Hindlimb muscle (tissue), 1 donor: ENCODE measurements at places on chromosomes 1 and 21.
A peak's percentile ranks its signal among the peaks of the same experiment; 100 is the strongest.

GRCh38 chr1:172902200-172902599, 148.5 kb downstream of the TNFSF18 start:
- DNase-seq, result no peak

- DNase-seq, result no peak
These were observed 6.1 kb downstream of the HTR6 start for GRCh38 chr1:19670787-19671186.

DNA sequence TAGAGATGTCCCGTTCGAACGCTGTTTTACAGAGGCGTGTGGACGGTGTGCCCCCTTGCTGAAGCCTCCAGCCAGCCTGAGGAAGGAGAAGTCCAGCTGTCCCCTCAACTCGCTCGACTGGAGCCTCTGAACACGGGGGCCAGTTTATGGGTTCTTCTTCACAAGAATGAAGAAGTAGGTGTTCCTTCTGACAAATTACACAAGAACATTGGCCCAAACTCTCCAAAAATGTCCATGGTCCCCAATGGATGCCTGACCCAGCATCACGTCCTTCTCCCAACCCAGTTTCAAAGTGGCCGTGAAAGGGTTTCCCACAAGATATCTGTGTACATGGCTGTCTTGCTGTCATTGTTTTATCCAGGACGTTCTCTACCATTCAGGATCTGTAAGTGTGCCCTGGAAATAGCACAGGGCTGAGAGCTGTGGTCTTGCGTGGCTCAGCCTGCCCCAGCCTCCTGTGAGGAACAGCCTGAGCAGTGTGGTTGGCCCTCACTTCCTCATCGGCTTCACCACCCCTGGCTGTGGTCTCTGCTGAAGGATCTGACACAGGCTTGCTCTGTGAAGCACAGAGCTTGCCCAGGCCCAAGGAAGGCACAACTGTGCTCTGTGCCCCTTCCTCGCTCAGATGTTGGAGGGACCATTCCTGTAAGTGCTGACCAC, 1.0 kb upstream of the S100B start:
- no peak for DNase-seq

DNA sequence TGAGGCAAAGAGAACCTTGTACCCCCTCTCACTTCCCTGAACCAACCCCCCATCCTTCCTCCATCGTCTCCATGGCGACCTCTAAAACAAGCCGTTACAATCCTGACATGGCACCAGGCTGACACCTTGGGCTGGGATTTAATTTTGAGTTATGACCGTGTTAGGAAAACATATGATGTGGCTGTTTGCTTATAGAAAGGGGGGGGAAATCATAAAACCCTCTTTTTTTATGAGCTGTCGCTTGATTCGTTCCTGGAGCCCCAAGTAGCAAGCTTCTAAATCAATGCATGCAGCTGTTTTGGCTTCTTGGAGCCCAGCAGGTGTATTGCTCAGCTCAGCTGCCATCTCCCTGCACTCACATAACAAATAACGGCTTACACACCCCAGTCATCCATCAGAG, 301.2 kb upstream of the SPAG17 start:
- no peak for DNase-seq

- no peak for DNase-seq
These were observed 58.3 kb upstream of the SDC3 start for GRCh38 chr1:30966690-30967369.

- DNase-seq, result no peak
These were observed 45.3 kb downstream of the TIAM1 start for GRCh38 chr21:31298618-31299269.

DNA sequence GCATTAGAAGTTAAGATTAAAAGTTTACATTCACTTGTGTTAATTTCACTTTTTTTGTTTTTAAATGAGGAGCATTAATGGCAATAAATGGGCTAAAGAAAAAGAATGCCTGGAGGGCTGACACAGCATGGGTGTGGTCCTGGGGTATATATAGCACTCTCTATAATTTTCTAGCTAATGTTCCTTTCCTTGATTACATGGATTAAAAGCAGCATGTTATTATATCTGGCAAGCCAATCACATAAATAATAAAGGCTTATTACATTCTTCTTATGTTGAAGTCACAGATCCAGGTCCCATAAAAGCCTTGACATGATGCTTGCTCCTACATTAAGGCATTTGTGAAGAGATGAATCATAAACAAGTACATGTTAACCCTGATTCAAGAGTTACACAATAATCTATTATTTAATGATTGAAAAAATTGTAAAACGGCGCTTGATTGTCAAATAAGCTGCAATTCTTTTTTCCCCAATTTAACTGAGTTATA, 91.4 kb downstream of the LYPLAL1 start:
- no peak for DNase-seq

- no peak for DNase-seq
These were observed 20.8 kb upstream of the JAK1 start for GRCh38 chr1:64986903-64987871.

- DNase-seq, result no peak
These were observed 741.0 kb upstream of the NCAM2 start for GRCh38 chr21:20257052-20257740.

DNA sequence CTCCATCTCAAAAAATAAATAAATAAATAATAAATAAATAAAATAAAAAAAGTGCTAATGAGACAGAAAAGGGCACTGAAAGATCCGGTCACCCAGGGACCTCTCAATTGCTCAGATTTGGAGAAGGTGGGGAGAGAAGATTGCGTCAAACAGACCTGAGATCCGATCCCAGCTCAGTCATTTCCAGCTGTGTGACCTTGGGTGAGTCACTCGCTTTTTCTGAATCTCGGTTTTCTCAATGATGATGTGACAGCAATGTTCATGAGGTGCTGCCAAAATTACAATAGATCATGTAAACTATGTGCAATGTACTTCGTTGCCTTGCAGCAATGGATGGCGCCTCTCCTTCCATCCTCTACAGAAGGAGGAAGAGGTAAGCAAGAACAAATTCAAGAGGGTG, 11.1 kb upstream of the MEF2D start:
- DNase-seq, result no peak

DNA sequence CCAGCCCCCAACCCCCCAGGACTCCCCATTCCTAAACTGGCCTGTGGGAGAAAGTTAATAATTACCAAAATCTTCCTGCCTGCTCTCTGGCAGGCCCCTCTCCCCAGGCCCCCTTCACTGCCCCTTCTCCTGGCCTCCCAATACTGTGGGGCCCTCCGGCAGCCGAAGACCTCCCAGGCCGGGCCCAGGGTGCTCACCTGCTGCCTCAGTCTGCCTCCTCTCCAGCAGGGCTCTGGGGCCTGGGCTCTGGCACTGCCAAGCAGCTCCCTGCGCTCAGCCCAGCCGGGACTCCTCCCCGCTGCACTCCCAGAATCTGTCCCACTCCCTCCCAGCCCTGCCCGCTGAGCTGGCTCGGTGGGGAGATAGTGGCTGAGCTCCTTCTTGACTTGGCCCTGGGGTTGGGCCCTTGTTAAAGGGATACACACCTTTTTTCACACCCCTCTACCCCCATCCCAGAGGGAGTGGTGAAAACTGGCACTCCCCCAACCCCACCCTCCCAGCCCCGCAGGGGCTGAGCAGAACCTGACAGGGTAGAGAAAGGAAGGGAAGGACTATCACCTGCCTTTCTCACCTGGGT, at the start of gene S100A16:
TSS of gene S100A16 (minus strand) at position 383 of the 577 bp plus-strand sequence. CDS start 4,986 bp downstream, outside the sequence.
- DNase-seq, result peak; percentile 67

GRCh38 chr1:172251486-172251885, 169.0 kb upstream of the C1orf105 start:
- no peak for DNase-seq

- DNase-seq, result no peak
These were observed 11.1 kb upstream of the CHI3L1 start for GRCh38 chr1:203197625-203198024.

GRCh38 chr1:16921391-16922185, at the start of gene CROCC:
Gene CROCC, plus strand, starts transcription at chr1:16921931. Its CDS starts 88 bp downstream, at chr1:16922019.
- peak; percentile 71 for DNase-seq

GRCh38 chr1:225777583-225778336, at the start of gene SRP9:
Gene SRP9, plus strand, starts transcription at chr1:225777826. Its CDS starts 115 bp downstream, at chr1:225777941.
- peak; percentile 99 for DNase-seq

DNA sequence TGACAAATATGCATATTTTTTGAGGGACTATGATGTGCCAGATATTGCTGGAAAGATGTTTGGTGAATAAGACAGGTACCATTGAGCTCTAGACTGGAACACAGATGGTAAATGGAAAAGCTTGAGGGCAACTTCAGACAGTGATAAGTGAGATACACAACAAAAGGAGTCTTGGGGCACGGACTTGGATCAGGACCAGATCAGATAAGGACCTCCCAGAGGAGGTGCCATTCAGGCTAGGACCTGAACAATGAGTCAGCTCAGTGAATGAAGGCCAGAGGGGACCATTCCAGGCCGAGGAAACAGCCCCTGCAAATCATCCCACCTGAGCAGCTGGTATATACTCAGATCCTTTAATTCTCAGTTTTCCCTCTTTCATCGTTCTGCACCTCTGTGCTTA, 1.8 kb upstream of the KCNJ15 start:
- no peak for DNase-seq

DNA sequence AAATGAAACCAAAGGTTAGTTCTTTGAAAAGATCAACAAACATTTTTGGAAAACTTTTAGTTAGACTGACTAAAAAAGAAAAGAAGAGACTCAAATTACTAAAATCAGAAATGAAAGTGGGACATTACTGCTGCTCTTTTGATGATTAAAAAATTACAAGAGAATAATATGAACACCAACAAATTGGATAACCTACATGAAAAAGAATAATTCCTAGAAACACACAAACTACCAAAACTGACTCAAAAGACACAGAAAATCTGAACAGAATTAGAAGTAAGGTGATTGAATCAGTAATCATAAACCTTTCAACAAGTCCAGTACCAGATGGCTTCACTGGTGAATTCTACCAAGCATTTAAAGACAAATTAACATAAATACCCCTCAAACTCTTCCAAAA, 5.6 kb downstream of the KIFAP3 start:
- DNase-seq, result no peak

DNA sequence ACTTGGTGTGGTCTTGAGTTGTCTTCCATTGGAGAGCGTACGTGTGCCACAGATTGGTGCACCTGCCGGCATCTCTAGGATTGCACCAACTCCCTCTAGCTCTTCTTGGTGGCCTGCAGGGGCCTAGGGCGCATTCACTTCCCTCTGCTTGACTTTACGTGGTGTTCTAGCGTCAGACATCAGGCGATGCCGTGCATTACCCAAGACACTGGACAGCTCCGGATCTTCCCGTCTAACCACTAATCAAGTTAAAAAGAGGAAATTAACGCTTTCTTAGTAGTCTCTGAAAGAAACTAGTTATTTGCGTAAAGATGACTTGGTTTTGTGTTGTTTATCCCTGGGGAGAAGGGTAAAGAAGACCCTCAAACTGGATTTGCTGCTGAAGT, 510 bp upstream of the IL10RB start:
- peak; percentile 32 for DNase-seq

- no peak for DNase-seq
These were observed 25.1 kb upstream of the TRABD2B start for GRCh38 chr1:48022306-48022705.

DNA sequence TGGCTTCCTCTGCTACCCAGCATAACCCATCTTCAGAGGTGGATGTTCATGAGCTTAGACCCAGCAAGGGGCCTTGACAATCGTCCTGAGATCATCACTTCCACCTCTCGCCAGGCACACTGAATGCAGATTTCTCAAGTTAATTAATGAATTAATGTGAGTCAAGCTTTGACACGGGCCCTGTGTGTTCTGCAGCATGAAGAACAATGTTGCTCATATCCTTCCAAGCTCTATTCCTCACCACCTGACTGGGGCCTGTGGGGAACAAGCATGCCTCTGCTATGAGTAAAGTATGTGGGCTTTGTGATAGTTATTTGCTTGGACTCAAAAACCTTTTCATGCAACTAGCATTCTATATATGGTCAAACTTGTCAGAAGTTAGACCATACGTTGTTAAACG, 122.0 kb downstream of the SEC16B start:
- DNase-seq, result no peak

GRCh38 chr1:214917081-214917635, 165.4 kb upstream of the KCNK2 start:
- no peak for DNase-seq

DNA sequence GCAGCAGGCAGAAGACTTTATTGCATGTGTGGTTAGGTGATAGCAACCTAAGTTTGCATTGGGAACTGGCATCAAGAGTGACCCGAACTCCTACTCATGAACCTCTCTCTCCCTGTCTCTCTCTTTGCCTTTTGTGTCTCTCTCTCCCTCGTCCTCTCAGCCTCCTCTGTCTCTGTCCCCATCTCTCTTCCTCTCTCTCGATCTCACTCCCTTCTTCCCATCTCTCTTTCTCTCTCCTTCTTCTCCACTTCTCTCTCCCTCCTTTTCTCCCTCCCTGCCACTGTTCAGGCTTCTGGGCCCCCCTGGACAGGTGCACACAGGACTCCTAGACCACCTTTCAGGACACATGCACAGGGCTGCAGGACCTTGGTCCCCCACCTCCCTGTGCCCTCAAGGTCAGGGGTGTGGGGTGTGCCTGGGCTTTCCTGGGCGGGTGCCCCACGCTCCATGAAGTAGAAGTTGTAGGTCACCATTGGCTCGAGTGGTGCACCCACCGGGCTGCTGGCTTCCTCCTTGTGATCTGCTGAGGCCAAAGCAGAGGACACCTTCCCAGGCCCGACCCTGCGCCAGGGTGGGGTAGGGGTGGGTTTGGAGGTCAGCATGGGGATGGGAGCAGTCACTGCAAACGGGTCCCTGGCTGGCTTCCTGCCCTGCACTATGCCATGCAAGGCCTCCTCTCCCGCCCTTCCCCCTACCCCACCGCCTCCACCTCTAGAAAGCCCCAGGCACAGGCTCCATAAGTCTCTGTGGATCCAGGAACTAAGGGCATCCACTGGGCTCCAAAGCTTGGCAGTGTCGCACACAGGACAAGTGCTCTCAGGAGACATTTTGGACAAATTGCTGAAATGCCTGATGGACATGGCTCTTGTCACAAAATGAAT, 13.2 kb upstream of the ZBTB17 start:
- DNase-seq, result no peak

- DNase-seq, result no peak
These were observed 3.2 kb downstream of the IL23R start for GRCh38 chr1:67169496-67169895.

GRCh38 chr1:145935708-145936107, 8.4 kb upstream of the RBM8A start:
- no peak for DNase-seq

DNA sequence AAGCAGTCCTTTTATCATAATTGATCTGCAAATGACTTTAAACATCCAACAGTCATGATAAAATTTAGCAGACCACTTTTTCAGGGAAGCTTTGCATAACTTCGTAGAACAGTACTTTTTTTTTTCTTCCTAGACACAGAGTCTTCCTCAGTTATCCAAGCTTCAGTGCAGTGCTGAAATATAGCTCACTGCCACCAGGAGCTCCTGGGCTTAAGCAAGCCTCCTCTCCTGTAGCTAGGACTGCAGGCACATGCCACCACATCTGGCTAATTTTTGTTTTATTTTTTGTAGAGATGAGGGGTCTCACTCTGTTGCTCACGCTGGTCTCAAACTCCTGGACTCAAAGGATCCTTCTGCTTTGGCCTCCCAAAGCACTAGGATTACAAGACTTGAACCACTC, 3.8 kb downstream of the F13B start:
- DNase-seq, result no peak

DNA sequence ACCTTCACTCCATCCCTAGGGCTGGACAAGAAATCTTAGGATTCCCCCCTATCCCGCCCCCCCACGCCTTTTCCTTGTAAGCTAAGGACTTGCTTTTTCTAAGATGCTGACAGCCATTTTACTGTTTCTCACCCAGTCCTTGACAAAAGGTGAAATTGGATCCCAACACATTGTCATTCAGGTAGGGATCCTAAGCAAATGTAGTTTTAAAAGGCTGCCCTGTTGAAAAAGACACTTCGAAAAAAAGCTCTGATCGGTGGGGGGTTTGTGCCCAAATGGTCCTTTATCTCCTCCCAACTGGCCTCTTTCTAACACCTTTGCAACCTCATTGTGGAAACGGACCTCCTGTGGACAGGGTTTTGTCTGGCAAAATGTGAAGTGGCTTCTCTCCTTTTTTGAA, 2.9 kb downstream of the CACHD1 start:
- no peak for DNase-seq
